ENCODE measurements at places on chromosomes 5 and 9.
A peak's percentile ranks its signal among the peaks of the same experiment; 100 is the strongest.

DNA sequence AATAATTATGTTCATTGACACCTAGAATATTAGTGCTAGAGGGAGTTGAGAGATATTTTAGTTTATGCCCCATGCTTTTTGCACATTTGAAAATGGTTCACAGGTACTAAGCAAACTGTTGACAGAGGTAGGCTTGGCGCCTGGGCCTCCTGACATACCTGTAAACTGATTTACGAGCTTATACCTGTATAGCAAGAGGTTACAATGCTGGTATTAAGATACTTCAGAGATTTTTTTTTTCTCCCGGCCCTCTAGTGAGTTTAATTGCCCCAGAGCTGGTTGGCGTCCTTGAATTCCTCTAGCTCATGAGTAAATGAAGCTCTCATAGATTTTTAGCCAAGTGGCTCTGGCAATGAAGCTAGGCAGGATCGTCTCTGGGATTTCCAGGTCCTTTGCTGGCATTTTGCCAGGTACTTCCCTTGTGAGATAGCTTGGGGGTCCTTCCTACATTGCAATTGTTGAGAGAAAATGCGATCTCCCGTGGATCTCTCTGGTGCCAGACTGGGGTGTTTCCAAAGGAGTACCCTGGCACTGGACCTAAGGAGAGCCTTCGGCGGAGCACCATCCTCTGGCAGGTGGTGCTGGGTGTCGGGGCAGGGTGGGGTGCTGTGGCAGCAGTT is 9.0 kb downstream of the SLC36A1 start:
- DNase-seq = no peak

GRCh38 chr5:107565791-107566767 is 104.7 kb downstream of the EFNA5 start:
- no peak for DNase-seq

DNA sequence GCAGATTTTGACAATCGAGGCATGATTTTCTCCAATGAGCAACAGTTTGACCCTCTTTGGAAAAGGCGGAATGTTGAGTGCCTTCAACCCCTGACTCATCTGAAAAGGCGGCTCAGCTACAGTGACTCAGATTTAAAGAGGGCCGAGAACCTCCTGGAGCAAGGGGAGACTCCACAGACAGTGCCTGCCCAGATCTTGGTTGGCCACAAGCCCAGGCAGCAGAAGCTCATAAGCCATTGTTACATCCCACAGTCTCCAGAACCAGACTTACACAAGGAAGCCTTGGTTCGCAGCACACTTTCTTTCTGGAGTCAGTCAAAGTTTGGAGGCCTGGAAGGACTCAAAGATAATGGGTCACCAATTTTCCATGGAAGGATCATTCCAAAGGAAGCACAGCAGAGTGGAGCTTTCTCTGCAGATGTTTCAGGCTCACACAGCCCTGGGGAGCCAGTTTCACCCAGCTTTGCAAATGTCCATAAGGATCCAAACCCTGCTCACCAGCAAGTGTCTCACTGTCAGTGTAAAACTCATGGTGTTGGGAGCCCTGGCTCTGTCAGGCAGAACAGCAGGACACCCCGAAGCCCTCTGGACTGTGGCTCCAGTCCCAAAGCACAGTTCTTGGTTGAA is 13.6 kb downstream of the PTPDC1 start:
- peak; percentile 64 for DNase-seq

DNA sequence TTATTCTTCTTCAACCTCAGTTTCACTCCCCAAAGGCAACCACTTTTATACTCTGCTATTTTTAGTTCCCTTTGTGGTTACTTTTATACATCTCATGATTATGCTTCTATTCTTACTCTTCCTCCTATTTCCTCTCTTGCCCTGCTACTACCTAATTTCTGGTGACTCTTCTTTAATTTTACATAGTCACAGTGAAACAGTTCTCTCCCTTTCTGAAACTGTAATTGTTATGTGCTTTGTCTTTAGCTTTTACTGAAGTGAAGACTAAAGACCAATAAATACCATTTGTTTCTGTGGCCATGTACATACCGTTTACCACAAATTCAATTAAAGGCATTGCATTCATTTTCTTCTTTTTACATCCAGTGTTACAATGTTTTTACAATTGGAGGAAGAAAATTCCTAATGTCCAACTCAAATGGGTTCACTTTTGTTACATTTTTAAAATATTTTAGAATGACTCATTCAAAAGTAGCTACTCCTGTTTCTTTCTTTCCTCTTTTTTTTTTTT is 410.6 kb downstream of the PSAT1 start:
- no peak for DNase-seq

DNA sequence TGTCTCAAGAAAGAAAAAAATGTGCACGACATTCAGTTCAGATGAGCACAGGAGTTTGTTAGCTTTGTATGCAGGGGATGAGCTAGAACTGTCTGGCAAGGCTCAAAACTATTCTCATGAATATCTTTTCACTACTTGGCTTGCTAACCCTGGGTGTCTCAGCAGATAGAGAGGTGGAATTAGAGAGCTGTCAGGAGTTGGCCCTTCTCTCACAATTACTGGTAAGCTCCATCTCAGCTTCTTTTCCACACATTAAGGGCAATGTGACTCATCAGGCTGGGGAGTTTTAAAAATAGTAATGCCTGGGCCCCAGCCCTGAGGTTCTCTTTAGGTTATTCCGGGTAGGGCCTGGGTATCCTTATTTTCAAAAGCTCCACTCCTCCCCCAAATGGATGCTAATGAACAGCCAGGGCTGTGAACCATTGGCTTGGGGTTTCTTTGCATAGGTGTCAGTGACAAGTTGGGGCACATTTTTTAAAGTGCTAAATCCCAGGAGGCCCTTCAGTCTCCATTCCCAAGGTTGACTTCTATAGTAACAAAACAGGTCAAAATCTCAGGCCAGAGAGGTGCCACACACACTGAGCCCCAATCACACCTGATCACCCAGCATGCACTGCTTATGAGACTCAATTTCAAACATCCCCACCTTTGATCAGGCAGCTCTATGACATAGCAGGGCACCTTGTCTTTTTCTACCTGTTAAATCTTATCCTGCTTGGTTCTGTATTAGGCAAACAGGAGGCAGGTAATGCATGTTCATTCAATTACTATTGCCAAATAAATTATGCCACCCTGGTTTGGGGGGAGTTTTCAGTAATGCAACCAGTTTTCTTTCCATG is 239.7 kb upstream of the DAP start:
- DNase-seq = no peak

DNA sequence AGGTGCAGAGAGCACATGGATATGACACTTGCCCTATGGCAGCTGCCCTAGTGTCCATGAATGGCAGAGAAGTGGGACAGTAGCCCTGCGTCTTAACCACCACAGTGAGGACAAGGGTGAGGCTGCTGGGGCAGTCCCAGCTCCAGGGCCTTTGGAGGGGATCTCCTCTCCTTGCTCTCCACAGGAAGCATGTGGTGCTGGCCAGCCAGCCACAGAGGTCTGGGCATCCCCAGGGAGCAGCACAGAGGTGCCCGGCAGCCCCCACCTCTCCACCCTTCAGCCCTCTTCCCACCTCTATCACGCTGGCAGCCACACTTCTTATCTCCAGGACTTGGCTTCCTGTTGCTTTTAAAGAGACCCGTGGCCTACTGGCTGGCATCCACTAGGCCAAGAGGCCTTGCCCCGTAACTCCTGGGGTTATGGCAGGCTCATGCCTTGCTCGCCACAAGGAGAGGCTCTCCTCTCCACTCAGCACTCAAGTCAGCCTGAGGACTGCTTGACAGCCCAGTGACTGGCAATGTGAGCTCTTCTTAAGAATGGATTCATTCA is 21.9 kb downstream of the CSF2 start:
- no peak for DNase-seq

DNA sequence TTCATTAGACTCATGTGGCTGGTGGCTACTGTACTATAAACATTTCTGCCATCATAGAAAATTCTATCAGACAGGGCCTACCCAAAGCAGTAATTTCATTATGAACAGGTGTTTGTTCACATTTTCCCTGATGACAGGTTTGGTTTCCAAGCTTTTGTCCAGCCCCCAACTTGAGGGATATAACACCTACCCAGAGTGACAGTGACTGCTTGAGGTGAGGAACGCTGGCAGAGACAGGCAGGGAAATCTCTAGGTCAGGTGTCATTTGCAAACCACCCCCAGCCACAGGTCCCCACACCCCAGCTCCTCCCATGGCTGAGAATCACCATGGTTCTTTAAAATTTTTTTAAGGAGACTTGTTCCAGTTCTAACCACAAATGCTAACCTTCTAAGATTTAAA is 25.5 kb downstream of the GOLM1 start:
- DNase-seq = no peak

DNA sequence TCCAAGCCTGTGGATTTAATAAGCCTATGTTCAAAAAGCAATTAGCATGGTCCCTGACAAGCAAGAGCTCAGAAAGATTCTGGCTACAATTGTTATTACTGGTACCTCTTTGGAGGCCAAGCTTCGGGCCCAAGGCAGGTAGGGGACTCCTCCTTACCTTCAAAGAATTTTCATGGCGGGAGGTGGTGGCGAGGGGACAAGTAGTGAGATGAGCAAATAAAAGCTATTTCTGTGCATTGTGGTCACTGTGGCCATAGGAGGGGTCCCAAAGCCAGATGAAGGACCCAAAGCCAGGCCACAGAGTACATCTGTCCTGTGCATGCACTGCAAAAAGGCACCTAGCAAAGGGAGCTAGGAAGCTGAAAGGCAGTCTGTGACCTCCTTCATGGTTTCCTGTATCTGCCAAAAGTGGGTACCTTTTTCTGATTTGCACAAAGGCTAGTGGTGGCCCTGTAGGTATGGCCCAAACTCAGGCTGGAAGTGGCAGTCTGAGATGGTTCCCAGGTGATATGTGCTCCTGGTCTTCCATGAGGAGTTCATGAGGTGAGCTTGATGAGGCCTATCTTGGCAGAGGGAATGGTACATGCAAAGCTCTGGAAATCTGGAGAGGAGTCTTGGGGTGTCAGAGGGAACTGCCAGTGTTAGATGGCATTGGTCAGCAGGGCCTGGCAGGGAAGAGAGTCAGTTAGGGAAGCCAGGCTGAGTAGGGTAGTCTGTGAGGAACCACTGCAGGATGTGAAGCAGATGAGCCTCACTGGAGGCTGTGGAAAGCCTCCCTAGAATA is 3.3 kb upstream of the CXXC5 start:
- no peak for DNase-seq

GRCh38 chr9:15211815-15212495 is 95.1 kb downstream of the TTC39B start:
- DNase-seq = no peak

- no peak for DNase-seq
Observed at GRCh38 chr9:137128158-137128861, 10.6 kb upstream of the GRIN1 start.

DNA sequence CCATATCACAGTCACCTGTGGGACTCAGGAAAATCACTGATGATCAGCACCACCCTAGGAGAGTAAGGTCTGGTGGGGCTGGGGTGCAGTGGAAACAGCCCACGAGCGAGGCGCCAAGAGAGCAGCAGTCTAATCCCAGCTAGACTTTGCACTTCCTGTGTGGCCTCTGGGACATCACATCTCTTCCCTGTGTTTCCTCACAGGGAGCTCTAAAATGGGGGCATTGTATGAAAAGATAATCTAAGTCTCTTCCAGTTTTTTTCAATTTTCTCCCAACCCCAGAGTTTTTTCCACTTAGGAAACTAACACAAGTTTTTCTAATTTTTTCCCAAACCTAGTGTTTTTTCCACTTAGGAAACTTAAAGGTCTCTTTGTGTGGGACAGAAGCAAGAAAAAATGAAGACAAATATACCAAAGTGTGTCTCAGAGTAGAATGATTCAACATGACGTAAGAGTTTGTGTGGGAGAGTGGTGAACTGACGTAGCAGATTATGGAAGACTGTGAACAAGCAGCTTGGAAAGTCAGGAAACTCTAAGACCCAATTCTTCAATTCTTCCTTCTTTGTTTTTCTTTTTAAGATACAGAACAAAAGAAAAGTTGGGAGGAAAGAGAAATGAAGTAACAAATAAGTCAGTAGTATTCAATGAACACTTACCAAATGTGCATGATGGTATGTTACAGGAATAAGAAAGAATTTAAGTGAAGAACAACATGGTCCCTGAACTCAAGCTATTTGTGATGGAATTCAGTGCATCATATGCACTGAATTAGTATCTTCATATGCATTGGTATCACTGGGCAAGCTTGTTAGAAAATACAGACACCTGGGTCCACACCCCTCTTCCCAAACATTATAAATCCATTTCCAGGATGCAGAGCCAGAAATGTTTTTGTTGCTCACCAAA is 51.3 kb downstream of the LHFPL2 start:
- peak; percentile 41 for DNase-seq

GRCh38 chr5:171525085-171525484 is 105.6 kb downstream of the FGF18 start:
- DNase-seq = no peak

DNA sequence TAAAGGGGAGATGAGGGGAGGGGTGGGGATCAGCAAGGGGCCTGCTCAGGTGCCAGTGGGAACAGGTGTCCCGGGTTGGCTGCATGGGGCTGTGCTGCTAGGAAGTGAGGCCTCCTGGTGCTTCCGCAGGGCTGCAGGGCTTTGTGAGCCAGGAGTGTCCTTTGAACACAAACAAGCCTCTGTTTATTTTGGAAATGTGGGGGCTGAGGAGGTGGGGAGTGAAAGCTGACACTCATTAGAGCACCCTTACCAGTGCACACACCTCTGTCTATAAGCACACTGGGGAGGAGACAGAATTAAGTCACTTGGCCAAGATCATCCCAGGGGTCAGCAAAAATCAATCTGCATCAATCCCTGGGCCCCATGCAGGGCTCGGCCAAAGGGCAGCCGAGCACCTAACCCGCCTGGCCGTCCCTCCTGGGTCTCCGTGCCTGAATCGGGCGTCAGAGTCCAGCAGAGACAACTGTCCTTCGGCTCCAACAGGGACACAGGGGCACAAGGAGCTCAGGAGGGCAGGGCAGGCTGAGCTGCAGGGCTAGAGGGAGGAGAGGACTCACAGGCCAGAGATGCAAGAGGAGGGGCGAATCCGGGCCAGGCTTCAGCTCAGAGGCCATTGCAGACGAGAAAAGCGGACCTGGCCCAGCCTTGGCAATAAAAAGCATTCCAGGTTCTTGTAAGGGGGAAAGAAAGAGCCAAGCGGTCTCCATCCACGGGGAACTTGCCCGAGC is 99.8 kb downstream of the VAV2 start:
- DNase-seq = no peak

GRCh38 chr5:155103146-155103545 is 89.6 kb downstream of the KIF4B start:
- no peak for DNase-seq

DNA sequence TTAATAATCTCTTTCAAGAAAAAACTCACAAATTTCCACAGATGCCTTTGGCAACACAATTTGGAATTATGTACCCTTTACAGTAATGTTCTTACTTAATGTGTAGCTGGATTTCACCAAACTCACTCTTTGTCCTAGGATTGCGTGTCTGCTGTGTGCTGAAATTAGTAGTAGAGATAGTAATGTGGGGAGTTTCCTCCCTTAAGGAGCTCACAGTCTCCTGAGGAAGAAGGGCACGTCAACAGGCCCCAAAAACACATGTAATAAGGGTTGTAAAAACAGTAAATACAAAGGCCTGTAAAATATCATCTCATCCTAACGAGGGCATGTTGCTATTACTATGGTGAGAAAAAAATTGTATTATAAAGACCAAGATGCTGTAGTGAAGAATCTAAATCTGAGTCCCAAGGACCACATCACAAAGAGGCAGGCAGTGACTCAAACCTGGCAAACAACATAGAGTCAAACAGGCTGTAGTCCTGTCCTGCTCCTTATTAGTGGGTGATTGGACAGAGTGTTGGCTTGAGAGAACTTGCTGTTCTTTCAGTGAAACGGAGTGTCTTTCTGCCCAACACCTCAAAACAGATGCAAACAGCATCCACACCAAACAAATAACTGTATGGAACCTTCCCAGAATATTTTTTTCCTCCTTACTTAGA is 83.2 kb upstream of the PAPPA start:
- no peak for DNase-seq

Measured in AG08396 (cell line).